Endodermal cell (in vitro differentiated cells): ENCODE measurements at places on chromosomes 3 and 15. TPM values are rescaled to one million over a fixed set of nuclear protein-coding genes. Genes with fewer than 3 reads are reported as not detected.

GRCh38 chr15:38174691-38175090 lies 77.9 kb upstream of the SPRED1 start:
- no peak for DNase-seq

Gene CCR2
- total RNA-seq, result not detected in 3 replicates

DNA sequence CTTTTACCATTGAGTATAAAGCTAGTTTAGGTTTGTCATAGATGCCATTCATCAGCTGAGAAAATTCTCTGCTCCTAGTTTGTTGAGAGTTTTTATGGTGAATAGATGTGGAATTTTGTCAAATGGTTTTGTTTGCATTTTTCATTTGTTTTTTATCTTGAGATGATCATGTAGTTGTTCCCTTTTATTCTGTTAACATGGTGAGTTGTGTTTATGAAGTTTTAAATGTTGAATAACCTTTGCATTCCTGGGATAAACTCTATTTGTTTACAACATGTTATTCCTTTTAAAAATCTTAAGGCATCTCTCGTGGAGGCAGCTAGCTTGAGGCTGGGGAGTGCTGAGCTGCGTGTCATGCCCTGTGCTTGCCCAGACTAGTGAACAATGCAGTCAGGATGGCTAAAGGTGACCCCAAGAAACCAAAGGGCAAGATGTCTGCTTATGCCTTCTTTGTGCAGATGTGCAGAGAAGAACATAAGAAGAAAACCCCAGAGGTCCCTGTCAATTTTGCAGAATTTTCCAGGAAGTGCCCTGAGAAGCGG lies 48.5 kb downstream of the ANAPC13 start:
- DNase-seq, result no peak

Gene KNG1
- total RNA-seq, result not detected in 3 replicates
